ENCODE measurements at places on chromosomes 6 and 20.

DNA sequence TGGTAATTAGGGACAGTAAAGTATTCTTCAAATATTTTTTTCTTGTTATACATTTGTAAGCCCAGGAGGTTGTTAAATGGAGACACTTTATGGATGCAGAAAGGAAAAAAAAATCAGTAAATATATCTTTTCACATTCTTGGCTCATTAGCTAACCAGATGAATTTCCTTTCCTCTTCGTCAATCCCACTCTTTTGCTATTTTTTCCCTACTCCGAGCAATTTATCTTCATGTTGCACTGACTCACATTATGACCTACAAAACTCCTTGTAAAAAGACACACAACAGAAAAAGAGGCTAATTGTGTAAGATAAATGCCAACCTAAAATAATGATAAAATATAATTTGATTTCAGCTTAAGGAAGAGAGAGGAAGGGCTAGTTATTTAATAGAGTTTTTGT lies 472.9 kb upstream of the ZNF337 start:
- DNase-seq, result no peak

DNA sequence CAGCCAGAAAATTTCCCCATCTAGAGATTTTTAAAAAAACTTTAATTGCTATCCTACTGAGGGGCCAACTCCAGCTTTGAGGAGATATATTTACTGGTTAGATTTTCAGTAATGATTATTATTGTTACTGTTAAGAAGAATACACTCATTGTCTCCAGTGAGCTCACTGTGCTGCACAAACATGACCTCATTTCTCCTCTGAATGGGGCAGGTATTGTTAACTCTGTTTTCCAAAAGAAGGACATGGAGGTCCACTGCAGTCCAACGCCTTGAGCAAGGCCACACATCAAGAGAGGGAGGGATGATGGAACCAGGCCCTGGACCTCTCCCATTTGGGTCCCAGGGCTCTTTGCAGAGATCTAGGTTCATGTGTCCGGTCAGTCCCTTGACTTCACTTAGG lies 13.9 kb upstream of the SCUBE3 start:
- DNase-seq, result no peak

DNA sequence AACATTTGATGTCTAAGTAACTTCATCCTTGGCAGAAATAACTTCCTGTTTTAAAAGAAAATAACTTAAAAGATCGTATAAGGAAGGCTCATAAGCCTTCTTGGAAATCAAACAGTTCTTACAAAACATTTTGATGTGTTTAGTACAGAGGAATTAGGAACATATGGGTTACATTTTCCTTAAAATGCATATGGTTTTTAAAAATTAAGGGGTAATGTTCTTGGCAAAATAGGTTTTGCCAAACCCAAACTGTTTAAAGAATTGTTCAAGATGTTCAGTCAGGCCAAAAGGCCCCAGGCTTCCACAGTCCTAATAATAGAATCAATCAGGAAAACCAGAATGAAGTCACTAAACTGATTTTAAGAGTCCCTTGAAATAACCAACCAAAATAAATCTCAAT lies 142.7 kb upstream of the SLC35B3 start:
- no peak for DNase-seq

DNA sequence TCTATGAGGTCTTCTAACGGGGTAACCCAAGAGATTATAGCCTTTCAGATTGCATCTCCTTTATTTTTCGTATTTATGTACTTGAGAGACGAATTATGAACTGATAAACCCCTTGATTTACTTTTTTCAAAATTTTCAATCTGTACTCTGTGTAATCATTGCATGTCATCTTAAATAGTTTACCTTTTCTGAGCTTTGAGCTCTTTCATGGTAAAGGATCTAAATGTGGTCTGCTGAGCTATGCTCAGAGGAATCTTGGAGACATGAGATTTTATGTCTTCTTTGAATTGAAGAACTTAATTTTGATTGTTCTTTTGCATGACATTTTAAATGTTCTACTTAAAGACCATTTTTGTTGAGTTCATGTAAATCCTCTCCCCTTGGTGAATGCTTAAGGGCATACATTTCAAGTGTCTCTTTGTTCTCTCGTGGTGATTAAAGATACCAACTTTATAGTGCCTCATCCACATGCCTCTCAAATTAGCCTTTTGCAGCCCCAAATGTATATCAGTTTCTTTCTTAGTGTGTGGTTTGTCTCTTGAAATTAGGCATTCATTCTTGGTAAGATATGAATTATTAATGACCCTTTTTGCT lies 116.3 kb upstream of the SCGN start:
- no peak for DNase-seq

GRCh38 chr20:49706630-49707091 lies 7.0 kb downstream of the B4GALT5 start:
- no peak for DNase-seq

DNA sequence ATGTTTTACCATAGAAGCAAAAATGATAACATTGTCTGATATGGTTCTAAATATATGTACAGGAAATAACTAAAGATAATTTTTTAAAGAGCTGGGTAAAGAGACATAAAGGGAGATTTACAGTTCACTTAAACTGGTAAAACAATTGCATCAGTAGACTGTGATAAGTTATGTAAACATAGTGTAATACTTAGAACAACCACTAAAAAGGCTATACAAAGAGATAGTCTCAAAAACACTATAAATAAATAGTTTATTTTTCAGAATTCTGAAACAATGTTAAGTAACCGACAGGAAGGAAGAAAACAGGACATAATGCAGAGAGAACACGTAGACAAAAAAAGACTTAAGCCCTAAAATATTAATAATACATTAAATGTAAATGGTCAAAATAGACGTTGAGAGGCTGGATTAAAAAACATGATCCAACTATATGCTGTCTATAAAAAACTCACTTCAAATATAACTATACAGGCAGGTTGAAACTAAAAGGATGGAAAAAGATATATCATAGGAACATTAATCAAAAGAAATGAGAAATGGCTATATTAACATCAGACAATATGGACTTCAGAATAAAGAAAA lies 32.7 kb upstream of the ATXN1 start:
- no peak for DNase-seq

DNA sequence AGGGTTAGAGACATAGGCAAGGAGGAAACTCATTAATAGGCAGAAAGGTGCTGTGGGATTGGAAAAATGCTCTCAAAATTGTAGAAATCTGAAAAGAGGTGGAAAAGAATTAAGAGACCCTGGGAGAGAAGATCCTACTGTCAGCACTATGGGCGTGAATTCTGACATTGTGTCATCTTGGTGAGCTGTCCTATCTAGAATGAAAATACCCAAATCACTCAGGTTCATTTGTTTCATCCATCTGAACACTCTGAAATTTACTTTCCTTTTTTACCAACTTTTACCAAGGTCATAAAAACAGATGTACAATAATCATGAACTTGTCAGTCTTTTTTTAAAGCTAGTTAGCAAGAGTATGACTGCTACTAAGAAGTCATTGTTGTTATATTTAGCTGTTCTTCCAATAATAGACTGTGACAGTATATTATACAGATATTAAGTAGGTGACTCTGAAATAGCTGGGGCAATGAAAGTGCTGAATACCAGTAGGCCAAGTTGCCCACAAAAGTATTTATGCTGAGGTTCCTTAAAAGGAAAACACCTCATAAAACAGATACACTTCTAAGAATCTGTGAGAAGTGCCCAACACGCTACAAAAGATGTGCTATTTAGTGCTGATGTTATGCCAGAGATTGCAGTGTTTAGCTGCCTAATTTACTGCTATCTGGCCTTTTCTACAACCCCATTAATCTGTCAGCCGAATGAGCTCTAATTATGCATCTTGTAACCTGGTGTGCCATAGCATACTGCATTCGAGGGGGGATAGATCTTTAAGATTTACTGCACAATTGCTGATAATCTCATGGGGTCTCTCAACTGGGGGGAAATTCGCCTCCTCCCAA lies 217.5 kb upstream of the SUPT3H start:
- no peak for DNase-seq

GRCh38 chr6:2756241-2756640 lies 5.5 kb upstream of the MYLK4 start:
- DNase-seq, result no peak

GRCh38 chr6:126204598-126204997 lies 135.3 kb upstream of the CENPW start:
- DNase-seq, result no peak

GRCh38 chr6:89242574-89243330 lies 25.6 kb upstream of the GABRR1 start:
- DNase-seq, result peak; percentile 70

DNA sequence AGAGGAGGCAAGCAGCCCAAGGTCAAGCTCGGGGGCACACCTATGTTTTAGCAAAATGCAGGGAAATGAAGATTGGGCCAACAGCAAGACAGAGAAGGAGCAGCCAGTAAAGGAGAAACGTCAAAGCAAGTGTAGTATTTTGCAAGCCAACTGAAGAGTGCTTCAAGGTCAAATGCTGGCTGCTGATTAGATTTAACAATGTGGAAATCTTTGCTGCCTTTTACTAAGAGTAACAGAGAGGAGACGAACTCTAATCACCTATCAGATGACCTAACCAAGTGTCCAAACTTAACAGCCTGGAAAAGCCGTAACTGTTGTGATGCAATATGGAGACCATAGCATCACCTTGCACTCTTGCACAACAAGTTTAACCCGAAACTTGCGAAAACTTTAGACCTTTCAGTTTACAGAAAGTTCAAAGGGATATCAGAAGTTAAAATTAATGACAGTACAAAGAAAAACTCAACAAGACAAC lies 30.4 kb downstream of the AKIRIN2 start:
- no peak for DNase-seq

GRCh38 chr20:21397341-21398108 lies at the start of gene NKX2-4:
TSS of gene NKX2-4 (minus strand) at chr20:21397526. CDS start at chr20:21397399, 127 bp downstream.
- DNase-seq, result no peak

DNA sequence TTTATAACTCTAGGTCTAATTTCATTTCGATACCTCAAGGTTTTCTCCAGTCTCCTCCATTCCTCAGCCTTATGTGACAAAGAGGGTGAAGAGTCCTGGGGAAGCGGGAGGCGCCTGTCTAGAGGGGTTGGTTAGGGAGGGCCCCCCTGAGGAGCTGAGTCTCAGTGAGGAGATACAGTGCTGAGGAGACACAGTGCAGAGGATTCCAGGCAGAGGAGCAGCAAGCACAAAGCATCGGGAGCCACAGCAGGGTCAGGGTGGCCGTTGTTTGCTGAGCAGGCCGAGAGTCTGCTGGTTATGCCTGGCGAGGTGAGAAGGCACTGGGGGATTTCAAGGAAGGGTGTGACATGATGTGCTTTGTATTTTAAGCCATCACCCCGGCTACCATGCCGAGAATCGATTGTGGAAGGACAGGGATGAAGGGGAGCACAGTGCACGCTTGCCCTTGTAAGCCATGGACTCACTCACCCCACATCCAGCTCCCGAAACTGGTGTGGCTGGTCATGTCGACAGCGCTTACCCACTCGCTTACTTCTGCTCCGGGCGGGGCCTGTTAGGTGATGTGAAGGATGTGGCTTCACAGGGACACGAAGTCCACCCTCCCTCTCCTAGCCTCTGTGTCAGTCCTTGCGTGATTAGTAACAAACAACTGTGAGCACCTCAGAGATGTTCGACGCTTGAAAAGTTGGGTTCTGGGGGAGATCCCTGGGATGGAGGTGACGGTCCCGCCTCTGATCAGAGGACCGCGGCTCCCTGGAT lies 30.2 kb downstream of the FAM50B start:
- no peak for DNase-seq

DNA sequence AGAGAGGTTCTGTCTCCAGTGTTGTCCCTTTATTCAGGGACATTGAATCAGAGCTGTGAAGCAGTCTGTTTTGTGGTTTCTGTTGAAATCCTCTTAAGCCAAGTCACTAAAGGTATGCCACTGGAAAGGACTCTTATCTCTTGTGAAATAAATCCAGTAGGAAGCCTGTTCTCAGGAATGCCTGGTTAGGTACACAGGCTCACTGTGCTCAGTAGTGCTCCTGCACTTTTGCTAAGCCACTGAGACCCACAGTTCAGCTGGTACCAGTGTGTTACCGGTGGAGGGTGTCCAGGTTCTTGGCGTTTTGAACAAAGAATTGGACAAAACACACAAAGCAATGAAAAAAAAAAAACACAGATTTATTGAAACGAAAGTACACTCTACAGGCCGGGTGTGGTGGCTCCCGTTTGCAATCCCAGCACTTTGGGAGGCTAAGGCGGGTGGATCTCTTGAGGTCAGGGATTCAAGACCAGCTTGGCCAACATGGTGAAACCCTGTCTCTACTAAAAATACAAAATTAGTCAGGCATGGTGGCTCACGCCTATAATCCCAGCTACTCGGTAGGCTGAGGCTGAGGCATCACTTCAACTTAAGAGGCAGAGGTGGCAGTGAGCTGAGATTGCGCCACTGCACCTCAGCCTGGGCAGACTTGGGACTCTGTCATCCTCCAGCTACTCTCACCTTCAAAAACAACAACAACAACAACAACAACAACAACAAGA lies 186.1 kb downstream of the JARID2 start:
- no peak for DNase-seq

- DNase-seq, result peak; percentile 51
These were observed 2.1 kb upstream of the DDX27 start for GRCh38 chr20:49216991-49217578.

DNA sequence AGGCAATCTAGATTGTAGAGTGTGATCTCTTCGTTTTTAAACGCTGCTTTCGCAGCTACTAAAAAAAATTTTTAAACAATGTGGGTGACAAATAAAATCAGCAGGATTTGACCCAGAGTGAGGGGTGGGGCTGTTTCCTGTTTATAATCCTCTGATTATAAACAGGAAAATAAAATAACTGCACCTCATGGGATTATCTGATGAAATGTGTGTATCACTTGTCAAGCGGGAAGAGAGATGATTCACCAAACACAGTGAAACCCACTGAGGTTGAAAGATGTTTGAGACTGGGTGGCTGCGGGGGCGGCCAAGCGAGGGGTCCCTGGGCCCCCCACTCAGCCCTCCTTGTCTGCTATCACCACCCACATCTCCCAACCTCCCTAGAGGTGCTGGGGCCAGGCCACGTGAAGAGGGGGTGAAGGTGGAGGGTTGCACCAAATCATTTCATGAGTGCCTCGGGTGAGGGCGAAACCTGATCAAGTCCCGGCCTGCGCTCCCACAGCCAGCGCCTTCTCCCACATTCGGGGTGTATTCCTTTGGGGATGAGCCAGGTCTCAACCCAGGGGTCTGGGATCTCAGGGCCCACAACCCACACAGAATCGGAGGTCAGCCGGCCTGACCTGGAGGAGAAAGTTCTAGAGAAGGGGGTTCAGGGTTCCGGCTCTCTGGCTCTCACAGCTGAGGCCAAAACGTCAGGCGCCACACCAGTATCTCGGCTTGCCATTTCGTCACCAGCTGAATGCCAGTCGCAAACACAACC lies 212.5 kb downstream of the BMP7 start:
- DNase-seq, result no peak

GRCh38 chr6:18748314-18748713 lies 361.2 kb downstream of the RNF144B start:
- DNase-seq, result no peak

DNA sequence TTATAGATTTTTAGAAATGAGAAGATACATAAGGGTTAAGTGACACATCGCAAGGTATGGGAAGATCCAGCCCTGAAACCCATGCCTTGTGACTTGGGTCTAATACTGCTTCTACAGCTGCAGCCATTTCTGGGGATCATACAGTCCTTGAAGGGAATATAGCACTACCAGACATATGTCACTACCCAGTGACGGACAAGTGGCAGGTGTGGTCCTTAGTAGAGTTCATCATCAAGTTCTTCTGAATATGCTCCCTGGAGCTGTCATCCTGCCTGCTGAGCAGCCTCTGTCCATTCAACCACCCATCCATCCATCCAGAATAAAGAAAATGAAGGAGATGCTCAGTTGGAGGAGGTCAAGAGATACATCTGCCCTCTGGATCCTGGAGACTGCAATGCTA lies 118.6 kb upstream of the ASF1A start:
- DNase-seq, result no peak

Data from T47D (cell line).